ENCODE measurements at places on chromosomes 12 and 14. TPM values are rescaled to one million over a fixed set of nuclear protein-coding genes. Genes with fewer than 3 reads are reported as not detected.
A peak's percentile ranks its signal among the peaks of the same experiment; 100 is the strongest.

GRCh38 chr12:3171195-3171591 is 94.0 kb downstream of the TSPAN9 start:
- no peak for DNase-seq

DNA sequence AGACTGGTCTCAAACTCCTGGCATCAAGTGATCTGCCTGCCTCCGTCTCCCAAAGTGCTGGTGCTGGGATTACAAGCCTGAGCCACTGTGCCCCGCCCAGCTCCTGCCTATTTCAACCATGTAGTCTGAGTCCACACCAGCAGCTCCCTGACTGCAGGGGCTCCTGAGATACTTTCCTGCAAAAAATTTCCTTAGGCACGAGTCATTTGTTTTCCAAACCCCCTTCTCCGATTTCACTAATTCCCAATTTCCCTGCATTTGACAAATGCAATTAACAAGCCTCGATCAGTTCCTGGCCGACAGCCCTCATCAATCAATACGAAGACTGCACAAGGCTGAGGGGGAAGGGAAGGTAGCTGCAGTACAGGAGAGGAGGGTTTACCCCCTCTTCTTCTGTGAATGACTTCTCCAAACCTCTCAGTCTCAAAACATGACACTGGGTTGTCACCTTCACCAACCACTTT is 10.1 kb downstream of the PSMB5 start:
- DNase-seq = no peak

Gene ASB8
- 21.5 TPM for total RNA-seq

- no peak for DNase-seq
Measured at GRCh38 chr12:5588591-5588990, 156.7 kb downstream of the NTF3 start.

Gene SERPINA10
- not detected for total RNA-seq

Gene TRPV4
- 3.5 TPM for total RNA-seq

GRCh38 chr14:69606258-69607184 is 4.9 kb upstream of the SUSD6 start:
- peak; percentile 44 for DNase-seq

Gene LRRIQ1
- 4.3 TPM for total RNA-seq

Gene AQP6
- total RNA-seq = 0.21 TPM

GRCh38 chr12:39685854-39686657 is 66.5 kb upstream of the ABCD2 start:
- no peak for DNase-seq

GRCh38 chr14:68281497-68281896 is 461.9 kb downstream of the RAD51B start:
- no peak for DNase-seq

DNA sequence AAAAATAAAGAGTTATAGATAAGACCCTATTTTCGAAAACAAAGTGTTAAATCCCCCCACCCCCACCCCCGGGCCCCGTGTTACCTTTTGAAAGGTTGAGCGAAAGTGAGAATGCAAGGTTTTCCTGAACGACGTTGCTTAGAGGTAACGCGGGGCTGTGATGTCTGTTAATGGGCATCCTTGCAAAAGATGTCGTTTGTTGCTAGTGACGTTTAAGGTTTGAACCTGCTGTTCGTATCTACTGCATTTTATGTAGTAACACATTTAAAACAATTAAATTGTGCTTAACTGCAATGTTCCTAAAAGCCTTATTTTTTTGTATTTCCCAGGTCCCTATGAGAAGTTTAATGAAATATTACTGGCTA is 1.2 kb downstream of the CPSF6 start:
- DNase-seq = no peak

Gene RAB2B
- total RNA-seq = 31.6 TPM

DNA sequence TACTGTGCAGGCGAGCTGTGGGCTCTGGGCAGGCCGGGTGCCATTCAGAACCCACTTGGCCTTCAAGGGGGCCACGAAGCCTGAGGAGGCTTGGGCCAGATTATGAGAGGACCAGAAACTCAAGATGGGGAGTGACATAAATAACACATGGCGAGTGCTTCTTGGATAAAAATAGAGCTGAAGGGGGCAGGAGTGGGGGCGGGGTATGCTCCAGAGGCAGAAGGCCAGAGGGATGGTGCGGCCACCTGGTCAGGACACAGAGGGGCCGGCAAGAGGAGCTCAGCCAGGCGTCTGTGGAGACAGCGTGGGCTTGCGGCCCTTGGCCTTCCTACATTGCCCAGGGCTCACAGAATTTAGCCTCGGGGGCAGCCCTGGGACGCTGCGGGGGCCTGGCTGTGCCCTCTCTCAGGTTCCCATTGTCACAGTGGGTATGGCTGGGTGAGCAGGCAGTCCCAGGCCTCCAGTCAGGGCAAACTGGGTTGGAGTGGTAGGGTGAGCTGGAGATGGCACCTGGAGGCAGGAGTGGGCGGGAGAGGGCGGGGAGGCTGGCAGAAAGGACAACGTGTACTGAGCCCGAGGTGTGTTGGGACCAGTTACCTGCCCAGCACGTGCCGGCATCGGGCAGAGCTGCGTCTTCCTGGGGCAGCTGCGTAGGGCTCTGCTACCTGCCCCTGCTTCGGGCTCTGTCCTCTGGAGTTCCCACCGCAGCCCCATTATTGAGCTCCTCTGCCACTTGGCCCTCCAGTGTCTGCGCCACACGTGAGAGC is 7.4 kb upstream of the SLC25A29 start:
- no peak for DNase-seq

DNA sequence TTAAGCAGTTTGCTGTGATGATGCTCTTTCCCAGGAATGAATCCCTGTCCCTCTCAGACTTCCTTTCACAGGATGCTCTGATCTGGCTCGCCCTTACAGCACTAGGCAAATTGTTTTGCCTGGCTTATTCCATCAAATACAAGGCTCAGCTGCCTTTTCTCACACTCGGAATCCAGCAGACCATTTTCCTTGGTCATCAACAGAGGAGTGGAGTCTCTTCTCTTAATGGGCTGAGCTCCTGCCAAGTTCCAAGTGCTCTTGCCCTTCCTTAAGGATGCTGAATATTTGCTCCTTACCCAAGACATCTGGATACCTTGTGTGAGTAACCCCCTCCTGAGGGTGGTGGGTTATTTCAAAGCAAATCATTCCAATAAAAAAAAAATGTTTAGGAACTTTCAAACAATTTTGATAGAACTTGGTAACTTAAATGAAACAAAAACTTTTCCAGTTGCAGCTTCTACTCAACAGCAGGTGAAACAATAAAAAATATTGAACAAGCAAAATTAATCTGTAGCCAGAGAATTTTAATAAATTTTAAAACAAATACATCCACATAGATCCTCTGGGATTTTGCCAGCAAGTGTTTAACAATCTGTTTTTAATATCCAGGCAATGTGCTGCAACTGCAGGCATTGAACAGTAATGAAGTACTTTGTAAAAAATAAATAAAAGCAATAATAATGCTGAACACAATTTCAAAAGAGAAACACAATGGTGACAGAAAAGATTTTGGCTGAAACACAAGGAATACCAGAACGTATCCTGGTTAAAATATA is 264.0 kb upstream of the FAR2 start:
- DNase-seq = no peak

DNA sequence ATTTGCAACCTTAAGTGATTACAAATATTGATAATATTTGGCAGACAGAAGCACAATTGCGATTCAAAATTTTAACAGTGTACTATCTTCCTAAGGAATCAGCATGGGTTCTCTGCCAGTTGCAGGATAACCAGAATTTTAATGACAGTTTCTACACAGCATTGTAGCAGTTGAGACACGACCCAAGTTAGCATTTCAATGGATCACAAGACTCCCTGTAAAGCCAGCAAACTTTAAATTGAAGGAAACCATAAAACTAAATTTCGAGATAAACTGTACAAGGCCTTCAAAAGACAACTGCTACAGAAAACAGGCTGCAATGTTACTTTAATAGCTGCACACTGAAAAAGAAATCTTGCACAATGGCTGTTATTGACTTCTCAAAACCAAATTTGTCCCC is 154.9 kb downstream of the MED13L start:
- no peak for DNase-seq

DNA sequence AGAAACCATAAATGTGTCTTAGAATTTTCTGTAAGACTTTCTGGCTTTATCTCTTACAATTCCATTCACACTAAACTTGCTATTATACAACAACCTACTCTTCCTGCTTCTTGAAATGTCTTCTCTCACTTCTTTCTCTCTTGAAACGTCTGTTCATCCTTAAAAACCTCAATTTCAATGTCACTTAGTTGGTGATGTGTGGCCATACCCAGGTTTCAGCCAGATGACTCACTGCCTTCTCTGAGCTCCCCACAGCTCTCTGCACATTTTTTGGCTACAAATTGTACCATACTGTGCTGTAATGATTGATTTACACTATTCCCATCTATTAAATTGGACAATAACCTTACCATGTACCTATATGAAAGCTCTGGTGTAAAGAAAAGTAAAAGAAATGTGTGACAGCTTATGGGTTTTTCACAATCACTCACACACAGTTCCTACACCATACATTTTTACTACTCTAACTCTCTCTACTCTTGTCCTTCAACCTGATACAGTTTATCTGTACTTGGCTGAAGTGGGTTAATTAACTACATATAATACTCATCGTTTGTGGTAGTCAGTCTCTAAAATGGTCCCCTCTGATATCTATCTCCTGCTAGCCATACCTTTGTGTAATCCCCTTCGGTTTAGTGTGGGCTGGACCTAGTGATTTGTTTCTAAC is 222.1 kb downstream of the NELL2 start:
- no peak for DNase-seq

Gene SRRM4
- 10.8 TPM for total RNA-seq

Gene TCL1B
- not detected for total RNA-seq

GRCh38 chr14:101619484-101619883 is 58.2 kb downstream of the DIO3 start:
- no peak for DNase-seq

DNA sequence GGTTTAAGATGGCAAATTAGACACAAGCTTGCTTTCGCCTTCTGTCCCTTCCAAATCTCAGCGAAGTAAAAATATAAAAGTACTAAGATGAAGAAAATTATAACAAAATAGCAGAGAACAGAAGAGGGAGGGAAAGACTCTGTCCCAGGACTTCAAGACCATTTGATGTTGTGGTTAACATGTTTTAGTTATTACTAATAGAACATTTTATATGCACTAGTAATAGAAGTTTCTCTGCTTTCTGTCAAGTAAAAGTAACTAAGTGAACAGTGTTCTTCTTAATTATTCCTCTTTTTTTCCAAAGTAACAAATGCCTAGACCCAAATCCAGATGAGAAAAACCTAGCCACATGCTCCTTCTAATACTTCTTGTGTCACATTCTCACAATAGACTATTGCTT is 85.1 kb upstream of the DAAM1 start:
- DNase-seq = no peak

GRCh38 chr12:46858368-46858767 is 32.6 kb upstream of the SLC38A4 start:
- DNase-seq = no peak

- DNase-seq = no peak
Measured at GRCh38 chr14:38964630-38965029, 138.4 kb downstream of the SEC23A start.

DNA sequence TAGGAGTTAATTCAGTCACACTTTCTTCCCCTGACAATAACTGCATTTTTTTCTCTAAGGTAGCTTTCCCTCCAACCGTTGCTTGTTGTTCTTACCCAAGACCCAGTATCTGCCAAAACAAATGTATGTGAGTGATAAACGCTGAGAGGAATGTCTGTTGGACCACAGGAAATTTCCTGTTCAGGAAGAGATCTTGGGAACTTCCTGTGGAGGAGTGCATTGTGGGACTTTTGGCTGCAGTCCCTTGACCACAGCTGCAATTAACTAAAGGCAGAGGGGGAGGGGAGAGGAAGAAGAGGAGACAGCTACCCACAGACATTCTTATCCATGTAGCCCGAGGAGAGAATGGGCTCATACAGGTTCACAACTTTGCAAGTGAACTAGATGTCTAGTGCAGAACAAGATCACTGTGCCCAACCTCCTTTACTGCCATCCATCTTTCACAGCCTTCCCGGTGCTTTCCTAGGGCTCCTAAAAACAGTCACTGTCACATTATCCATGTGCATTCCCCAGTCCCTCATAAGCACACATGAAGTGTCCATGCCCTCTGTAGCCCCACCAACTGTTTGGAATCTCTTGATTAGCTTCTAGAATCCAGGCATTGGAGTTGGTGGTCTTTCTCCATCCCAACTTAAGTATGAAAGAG is 149.5 kb downstream of the ETV6 start:
- DNase-seq = no peak

GRCh38 chr12:103138538-103138937 is 181.1 kb downstream of the ASCL1 start:
- no peak for DNase-seq

DNA sequence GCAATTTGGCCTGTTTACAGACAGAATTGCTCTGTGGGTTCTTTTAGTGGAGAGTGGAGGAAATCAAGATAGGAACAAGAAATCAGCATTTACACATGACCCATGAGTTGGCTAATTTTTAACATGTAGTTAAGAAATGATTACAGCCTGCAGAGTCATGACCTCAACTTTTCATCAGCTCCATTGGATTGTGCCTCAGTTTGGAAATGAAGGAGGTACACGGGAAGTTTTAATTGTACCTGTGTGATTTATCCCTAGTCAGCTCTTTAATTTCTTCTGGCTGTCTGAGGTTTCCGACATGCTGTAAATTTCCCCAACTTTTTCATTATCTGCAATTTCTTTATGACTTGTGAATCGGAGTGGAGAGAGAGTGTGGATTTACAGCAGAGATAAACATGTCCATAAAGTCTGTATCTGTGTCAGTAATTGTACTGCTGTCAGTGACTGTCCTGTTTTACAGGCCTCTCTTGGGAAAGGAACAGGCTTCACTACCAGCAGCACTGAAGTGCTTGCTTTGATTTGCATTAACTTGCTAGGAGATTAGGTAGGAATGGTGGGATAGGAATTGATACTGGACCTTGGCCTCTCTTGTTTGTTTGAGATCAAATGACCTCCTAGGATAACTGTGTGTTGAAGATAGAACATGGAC is 49.2 kb downstream of the LIN52 start:
- DNase-seq = no peak

DNA sequence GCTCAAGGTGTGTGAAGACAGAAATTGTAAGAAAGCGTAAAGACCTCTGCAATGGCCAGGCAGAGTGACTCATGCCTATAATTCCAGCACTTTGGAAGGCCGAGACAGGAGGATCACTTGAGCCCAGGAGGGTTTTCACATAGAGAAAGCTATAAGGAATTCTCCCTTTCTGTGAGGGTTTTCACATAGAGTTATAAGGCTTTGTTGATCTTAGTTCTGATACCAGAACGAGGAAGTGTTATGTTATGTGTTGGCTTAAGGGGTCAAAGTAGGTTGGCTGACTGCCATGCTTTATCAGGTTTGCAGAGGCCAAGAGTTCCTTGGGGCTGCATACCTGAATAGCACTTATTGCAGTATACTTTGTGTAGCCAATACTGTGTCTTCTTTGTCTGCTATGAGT is 139.1 kb downstream of the ERC1 start:
- no peak for DNase-seq

DNA sequence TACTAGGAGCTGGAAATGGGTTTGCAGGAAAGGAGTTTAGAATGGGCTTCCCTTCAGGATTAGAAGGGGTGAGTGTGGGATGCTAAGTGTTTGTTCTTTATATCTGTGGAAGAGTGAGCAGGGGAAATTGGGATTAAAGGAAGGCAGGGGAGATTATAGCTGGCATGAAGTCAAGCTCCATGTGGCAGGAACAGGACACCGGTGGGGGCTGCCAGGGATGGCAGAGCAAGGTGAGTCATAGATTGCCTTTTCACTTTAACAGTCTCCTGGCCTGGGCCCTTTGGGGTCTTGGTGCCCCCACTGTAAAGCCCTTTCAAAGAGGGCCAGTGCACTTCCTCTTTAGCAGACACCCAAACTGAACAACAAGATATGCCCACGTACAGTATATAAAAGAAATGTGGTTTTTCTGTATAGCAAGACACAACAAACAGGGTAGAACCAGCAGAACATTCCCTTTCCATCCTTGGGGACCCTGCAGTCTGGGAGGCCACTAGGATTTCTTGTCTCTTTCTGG is 23.1 kb upstream of the FBXO21 start:
- no peak for DNase-seq
